Stimulated activated CD4-positive, alpha-beta T cell treated with anti-CD3 and anti-CD28 coated beads, Interleukin-1b, Interleukin-23, amount 100 ng/mL, for 24 hours (primary cell): ENCODE measurements at places on chromosomes 7 and 10.

GRCh38 chr7:128812514-128813168 is 17.6 kb upstream of the FLNC start:
- DNase-seq, result no peak

- DNase-seq, result no peak
These were observed 75.9 kb downstream of the ELMO1 start for GRCh38 chr7:37372750-37373149.

DNA sequence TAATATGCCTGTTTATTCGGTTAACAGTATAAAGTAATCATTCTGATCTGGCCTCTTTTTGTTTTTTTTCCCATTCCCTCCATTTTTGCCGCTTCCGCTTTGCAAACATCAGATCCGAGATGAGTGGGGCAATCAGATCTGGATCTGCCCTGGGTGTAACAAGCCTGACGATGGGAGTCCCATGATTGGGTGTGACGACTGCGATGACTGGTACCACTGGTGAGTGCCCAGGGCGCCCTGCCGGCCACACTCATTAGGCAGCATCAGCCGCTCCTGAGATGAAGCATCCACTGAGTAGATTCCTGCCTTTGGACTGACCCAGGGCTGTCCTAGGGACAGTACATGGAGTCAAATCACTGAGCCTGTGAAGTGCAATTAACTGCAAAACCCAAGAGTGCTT is 40.9 kb upstream of the GATA3 start:
- DNase-seq, result no peak

DNA sequence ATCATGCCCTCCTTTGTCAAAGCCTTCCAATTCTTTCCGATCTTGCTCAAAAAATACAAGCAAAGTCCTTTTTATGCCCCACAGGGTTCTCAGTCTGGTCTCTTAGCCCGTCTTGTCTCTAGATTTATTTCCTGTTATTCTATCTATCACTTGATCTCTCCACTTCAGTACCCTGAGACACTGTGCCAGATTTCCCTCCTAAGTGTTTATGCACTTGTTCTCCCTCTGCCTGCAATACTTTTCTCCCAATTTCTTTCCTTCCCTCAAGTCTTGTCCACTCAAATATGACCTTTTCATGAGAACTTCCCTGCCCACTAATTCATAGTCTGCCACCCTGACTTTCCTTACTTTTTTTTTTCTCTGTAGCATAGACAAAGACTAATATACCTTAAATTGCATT is 141.4 kb downstream of the MBL2 start:
- DNase-seq, result no peak

DNA sequence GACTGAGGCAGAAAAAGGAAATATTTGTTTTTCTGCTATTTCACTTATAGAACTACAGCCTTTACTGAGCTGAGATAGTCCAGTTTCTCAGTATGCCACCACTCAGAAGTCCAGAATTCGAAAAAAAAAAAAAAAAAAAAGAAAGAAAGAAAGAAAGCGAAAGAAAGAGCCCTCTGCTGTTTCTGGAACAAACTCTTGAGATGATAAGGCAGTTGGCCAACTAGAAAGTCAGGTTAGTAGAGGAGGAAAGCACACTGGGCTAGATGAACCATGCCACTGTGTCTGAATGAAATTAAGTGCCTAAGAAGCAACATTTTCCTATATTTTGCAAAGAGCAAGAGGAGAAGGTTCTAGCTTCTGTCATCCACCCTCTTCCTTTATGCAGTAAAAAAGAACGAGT is 403.8 kb downstream of the SORCS3 start:
- DNase-seq, result no peak

GRCh38 chr7:30143748-30144251 is 9.0 kb downstream of the MTURN start:
- DNase-seq, result no peak
